Kidney epithelial cell (primary cell): ENCODE measurements at places on chromosomes 11 and 22. TPM values are rescaled to one million over a fixed set of nuclear protein-coding genes. Genes with fewer than 3 reads are reported as not detected.
A peak's percentile ranks its signal among the peaks of the same experiment; 100 is the strongest.

Gene CCDC73
- total RNA-seq: 0.07 TPM in 1 of 2 replicates, not detected in the other

Gene OR5T1
- total RNA-seq: not detected in 2 replicates

Gene OR4A16
- not detected in 2 replicates for total RNA-seq

Gene SERHL2
- 0.27 and 2.0 TPM in 2 replicates for total RNA-seq

Gene H19
- 56.9 and 78.8 TPM in 2 replicates for total RNA-seq

Gene ZW10
- 19.0 and 25.2 TPM in 2 replicates for total RNA-seq

Gene ANGPTL5
- not detected in 2 replicates for total RNA-seq

GRCh38 chr11:126405906-126406305 lies 50.4 kb downstream of the ST3GAL4 start:
- no peak for DNase-seq

DNA sequence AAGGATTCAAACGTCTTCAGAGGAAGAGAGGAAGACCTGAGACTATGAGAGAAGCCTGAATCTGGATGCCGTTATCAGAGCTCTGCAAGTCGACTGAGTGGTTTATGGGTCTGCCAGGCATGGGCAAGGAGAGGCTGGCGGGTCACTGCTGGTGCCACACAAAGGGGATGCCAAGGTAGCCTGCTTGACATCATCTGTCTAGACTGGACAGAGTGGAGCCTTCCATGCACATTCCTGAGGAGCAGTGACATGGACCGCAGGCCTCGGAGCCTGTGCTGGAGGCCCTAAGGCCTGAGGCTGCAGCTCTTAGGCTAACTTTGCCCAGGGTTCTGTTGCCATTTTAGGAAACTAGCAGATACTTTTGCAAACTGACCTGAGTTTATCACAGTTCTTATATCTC lies 127.4 kb downstream of the WT1 start:
- no peak for DNase-seq

DNA sequence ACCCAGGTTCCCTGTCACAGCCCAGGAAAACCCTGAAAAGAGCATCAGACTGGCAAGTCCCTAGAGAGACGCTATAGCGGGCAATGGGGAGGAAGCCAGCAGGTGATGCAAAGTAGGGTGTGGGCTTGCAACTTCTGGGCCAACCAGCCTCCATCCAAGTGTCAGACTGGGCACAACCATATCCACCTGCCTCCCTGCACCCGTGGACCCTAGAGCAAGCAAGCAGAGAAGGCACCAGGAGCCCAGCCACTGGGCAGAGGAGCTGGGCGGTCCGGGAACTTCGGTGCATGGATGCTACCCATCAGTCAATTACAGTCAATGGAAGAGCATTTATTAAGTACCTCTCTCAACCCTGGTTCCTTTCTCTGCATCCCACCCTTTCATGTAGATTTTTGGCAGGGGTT lies 2.8 kb downstream of the NECTIN1 start:
- DNase-seq: no peak

GRCh38 chr11:33634291-33634834 lies 66.3 kb downstream of the C11orf91 start:
- peak; percentile 32 for DNase-seq

DNA sequence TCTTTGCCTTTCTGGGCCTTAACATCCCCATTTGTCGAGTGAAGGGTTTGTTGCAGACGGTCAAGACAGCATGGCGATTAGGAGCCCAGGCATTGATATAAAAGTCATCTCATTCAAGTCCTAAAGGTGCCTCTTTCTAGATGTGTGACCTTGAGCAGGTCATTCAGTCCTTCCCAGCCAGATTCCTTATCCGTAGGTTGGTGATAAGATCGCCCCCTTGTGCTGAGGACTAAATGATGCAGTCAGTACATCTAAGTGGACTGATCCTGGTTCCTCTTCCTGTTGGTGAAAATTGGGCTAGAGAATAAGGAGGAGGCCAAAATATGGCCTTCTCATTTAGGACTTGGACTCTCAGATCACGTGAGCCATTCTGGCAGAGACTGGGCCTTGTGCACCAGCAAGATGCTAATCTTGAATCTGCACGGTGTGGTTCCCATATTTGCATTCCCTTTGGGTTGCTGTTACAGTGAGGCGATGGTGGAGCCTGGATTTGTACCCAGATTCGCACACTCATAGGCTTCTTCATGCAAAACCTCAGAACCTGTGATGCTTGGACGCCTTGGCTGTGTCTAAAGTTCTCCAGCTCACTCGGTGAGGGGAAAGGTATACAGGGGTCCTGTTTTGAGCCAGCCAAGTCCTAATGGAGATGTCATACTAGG lies 156.8 kb downstream of the MYO18B start:
- DNase-seq: no peak

GRCh38 chr11:75500742-75501141 lies 25.0 kb downstream of the GDPD5 start:
- no peak for DNase-seq

- DNase-seq: no peak
Measured at GRCh38 chr22:41226723-41227655, 13.7 kb downstream of the CHADL start.

GRCh38 chr11:123590296-123590912 lies 64.0 kb downstream of the SCN3B start:
- peak; percentile 64 for DNase-seq

GRCh38 chr11:106202935-106203620 lies 125.6 kb downstream of the AASDHPPT start:
- no peak for DNase-seq

GRCh38 chr11:108694846-108695245 lies 30.0 kb downstream of the DDX10 start:
- DNase-seq: no peak

DNA sequence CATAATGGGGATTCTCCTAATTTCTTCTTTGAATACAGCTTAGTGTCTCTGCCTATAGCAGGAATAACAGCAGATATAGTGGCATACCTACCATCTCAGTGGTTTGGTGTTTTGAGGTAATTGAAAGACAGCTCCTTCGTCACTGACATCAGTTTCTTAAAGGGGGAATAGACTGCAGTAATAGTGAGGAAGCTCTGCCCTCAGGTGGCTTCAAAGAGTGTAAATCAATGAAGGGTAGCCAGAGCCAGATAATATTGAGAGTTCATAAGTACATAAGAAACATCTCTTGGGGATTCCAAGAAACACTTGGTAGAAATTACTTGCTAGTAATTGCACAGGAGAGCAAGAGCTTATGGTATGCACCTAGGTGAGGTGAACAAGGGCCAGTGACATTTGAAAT lies 4.4 kb downstream of the OR6M1 start:
- no peak for DNase-seq

DNA sequence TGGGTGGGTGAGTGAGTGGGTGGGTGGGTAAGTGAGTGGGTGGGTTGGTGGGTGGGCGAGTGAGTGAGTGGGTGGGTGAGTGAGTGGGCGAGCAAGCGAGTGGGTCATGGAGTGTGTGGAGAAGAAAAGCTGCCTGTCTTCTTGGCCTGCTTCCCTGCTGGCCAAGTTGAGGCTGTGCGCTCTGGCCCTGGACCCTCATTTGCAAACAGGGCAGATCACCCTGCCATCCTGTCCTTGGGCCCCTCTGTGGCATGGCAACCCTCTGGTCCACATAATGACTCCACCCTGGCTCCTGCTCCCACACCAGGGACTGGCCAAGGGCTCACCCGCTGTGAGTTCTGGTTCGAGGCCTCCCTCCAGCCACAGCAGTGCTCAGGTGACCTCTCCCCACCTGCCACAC lies 35.1 kb downstream of the CAPN1 start:
- DNase-seq: no peak

- no peak for DNase-seq
Measured at GRCh38 chr11:70059971-70060370, 18.1 kb upstream of the ANO1 start.

DNA sequence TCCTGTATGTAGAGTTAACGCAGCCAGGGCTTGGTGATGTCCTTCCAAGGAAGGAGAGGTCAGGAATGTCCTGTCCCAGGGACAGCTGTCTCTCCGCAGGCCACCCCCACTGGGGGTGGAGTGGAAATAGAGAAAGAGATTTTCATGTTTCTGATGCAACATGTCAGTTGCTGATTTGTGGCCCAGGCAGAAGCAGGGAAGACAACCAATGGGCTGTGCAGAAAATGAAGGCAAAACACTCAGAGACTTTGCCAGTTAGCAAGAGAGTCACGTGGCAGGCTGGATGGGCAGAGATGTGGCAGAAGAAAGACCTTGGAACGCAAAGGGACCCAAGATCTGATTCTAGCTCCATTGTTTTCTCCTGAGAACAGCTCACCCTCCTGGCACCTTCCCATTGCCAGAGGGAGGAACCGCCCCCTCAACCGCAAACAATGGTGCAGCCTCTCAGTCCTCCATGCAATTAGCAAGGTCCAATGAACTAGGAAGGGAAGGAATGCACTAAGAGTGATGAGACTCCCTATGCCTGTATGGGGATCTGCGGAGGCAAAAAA lies 71.0 kb downstream of the SYN3 start:
- peak; percentile 74 for DNase-seq

- DNase-seq: no peak
Measured at GRCh38 chr11:86207413-86207812, 37.1 kb upstream of the EED start.

- no peak for DNase-seq
Measured at GRCh38 chr11:8768625-8769333, 86.2 kb downstream of the RPL27A start.

GRCh38 chr11:122733318-122733717 lies 77.8 kb downstream of the UBASH3B start:
- no peak for DNase-seq

DNA sequence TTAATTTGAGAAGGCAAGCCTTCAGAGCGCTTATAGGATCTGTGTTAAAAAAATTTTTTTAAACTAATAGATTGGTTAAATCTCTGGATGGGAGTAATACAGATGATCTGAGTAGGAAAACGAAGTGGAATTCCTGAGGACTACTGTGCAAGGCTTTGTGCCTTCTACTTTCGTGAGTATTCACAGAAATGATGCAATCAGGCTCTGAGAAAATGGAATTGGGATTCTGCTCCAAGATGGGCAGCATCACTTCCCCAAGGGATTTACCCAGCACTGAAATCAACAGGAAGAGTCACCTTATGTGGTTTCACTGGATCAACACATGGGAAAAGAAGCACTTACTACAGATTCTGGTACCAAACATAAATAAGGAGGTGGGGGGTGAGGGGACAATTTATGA lies 12.5 kb downstream of the KMT5B start:
- DNase-seq: no peak

GRCh38 chr22:19715188-19715930 lies 1.1 kb downstream of the SEPTIN5 start:
- DNase-seq: no peak

- DNase-seq: no peak
Measured at GRCh38 chr11:9571071-9571762, 2.3 kb upstream of the WEE1 start.

DNA sequence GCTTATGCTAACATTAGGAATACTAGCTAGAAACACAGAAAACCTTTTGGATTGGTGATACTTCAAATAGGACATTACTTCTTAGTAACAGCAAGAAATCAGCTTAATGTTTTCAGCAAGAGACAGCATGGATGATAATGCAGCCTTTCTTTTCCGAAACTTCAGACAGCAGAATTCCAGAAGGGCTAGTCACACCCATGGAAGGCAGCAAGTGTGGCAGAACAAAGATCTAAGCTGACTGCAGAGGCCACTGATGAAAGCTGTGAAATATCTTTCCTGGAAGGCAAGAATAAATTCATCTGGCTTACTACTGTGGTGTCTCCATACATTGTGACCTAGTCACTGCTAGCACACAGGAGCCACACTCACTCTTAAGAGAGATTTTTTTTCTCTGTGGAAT lies 100.3 kb downstream of the CCDC83 start:
- DNase-seq: peak; percentile 25

GRCh38 chr22:35367331-35367886 lies 13.5 kb upstream of the HMOX1 start:
- no peak for DNase-seq

DNA sequence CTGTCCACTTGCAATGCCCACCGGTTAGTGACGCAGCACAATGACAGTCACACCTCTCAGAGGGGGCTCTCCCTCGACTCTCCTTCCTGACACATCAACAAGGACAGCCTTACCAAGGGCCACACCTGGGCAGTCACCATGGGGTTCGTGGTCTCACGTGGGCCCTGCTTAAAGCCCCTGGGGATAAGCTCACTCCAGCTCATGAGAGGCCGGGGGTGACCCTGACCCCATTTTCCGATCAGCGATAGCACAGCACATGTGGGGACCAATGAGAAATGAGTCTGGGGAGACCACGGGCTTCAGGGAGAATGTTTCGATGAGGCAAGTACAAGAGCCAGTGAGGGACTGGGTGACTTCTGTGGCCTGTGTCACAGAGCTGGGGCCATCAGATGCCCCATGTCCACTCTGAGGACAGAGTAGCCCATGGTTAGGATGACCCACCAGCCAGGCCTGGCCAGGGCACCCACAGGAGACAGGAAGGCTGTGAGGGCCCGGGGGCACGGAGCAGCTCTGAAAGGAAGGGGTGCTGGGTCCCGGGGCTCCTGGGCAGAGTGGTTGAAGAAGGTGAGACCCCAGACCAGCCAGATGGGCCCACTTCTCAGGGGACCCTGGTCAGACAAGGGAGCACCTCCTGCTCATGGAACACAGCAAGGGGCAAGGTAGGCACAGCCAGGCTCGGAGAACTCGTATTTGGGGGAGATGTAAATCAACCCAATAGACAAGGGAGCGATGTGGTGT lies 128.8 kb downstream of the MED15 start:
- no peak for DNase-seq

DNA sequence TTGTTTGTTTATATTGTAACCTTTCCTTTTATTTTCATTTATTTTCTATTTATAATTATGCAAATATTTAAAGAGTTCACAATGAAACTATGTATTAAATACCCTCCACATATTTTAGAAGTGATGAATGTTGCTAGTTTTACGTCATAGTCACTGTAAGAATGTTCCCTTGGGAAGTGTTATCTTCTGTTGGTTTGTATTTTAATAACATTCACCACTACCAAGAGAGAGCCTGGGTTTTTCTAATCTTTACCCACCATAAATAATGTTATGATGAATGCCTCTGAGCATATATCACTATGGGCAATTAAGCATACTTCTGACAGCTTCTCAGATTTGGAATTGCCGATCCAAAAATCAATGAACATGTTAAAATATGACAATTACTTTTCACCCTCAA lies 80.7 kb downstream of the GGT1 start:
- no peak for DNase-seq

DNA sequence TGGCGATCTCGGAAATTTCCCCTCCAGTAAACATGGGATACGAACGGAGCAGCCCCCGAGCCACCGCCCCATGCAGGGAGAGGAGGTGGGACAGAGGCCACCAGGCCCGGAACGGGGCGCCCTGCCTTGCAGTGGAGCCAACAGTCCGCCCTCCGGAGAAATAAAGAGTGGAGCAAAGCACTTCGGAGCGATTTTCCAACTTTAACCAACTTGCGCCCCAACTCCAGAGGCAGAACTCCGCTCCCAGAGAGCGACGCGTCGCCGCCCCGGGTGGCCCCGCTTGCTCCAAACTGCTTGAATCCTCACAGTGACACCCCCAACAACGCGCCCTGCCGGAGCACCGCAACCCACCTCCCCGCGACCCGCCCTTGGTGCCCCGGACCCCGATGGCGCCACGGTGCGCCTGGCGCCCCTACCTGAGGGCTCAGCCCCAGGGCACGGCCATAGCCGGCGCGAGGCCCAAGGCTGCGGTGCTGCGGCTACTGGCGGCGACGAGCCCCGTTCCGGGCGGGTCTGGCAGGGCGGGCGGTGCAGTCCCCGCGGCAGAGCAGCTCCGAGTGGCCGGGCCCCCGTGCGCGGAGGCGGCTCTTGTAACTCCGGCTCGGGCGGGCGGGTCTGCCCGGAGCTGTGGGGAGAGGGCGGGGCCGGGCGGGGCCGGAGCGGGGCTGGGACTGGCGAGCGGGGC lies at the start of gene AHNAK:
AHNAK (minus strand) TSS at position 563 of the 685 bp plus-strand sequence. CDS start 10,708 bp downstream, outside the sequence.
- no peak for DNase-seq

- no peak for DNase-seq
Measured at GRCh38 chr11:30210357-30210756, 20.5 kb upstream of the FSHB start.

GRCh38 chr11:23563591-23563990 lies 703.3 kb upstream of the CCDC179 start:
- no peak for DNase-seq
